ENCODE measurements at places on chromosomes 3 and 15. TPM values are rescaled to one million over a fixed set of nuclear protein-coding genes. Genes with fewer than 3 reads are reported as not detected.

- no peak overlapping the region for H3K4me3 ChIP-seq
- H3K36me3 ChIP-seq: no peaks in the 10 kb centered on the region
- DNase-seq: no peak
- no peaks in the 10 kb centered on the region for H3K4me1 ChIP-seq
These were observed 56.0 kb downstream of the RPLP1 start for GRCh38 chr15:69508659-69509058.

GRCh38 chr3:22089284-22089683, 338.3 kb upstream of the ZNF385D start:
- no peaks in the 10 kb centered on the region for H3K36me3 ChIP-seq
- H3K27me3 ChIP-seq: no peaks in the 10 kb centered on the region
- no peak overlapping the region for H3K27ac ChIP-seq
- H3K4me1 ChIP-seq: no peaks in the 10 kb centered on the region
- no peak for DNase-seq

GRCh38 chr3:183192650-183193300, 30.2 kb upstream of the LAMP3 start:
- no peak for DNase-seq
- no peak overlapping the region for H3K4me3 ChIP-seq
- H3K4me1 ChIP-seq: no peaks in the 10 kb centered on the region
- H3K27ac ChIP-seq: no peak overlapping the region

- H3K27me3 ChIP-seq: no peaks in the 10 kb centered on the region
- DNase-seq: no peak
- no peak overlapping the region for H3K27ac ChIP-seq
- no peak overlapping the region for H3K4me3 ChIP-seq
- H3K36me3 ChIP-seq: no peaks in the 10 kb centered on the region
- no peaks in the 10 kb centered on the region for H3K4me1 ChIP-seq
These were observed 670 bp upstream of the ISLR start for GRCh38 chr15:74172701-74173379.

The KLHL40 gene
- polyA plus RNA-seq: not detected

- DNase-seq: no peak
- H3K36me3 ChIP-seq: no peaks in the 10 kb centered on the region
- no peak overlapping the region for H3K27ac ChIP-seq
These were observed 251.2 kb upstream of the VEPH1 start for GRCh38 chr3:157754451-157754850.

The HES1 gene
- not detected for polyA plus RNA-seq

The CCDC54 gene
- not detected for polyA plus RNA-seq

- H3K27me3 ChIP-seq: no peaks in the 10 kb centered on the region
- no peak overlapping the region for H3K27ac ChIP-seq
- H3K4me1 ChIP-seq: no peaks in the 10 kb centered on the region
- H3K36me3 ChIP-seq: no peaks in the 10 kb centered on the region
These were observed 33.4 kb downstream of the LEKR1 start for GRCh38 chr3:156859578-156859977.

GRCh38 chr15:68642491-68642845, 63.7 kb downstream of the CORO2B start:
- H3K4me1 ChIP-seq: no peaks in the 10 kb centered on the region
- H3K27ac ChIP-seq: no peak overlapping the region
- no peak overlapping the region for H3K4me3 ChIP-seq
- no peaks in the 10 kb centered on the region for H3K36me3 ChIP-seq
- peaks cover 2% of the 10 kb centered on the region for H3K27me3 ChIP-seq
- DNase-seq: no peak

- H3K4me3 ChIP-seq: no peak overlapping the region
- H3K27ac ChIP-seq: no peak overlapping the region
- no peak for DNase-seq
- no peaks in the 10 kb centered on the region for H3K36me3 ChIP-seq
- no peaks in the 10 kb centered on the region for H3K27me3 ChIP-seq
- no peaks in the 10 kb centered on the region for H3K4me1 ChIP-seq
These were observed 197.2 kb upstream of the RBMS3 start for GRCh38 chr3:29083676-29084075.

- H3K4me3 ChIP-seq: no peak overlapping the region
- H3K36me3 ChIP-seq: no peaks in the 10 kb centered on the region
- no peak overlapping the region for H3K27ac ChIP-seq
- no peaks in the 10 kb centered on the region for H3K27me3 ChIP-seq
- no peak for DNase-seq
- H3K4me1 ChIP-seq: no peaks in the 10 kb centered on the region
These were observed 139.3 kb downstream of the SOX2 start for GRCh38 chr3:181851063-181851462.

The GP5 gene
- polyA plus RNA-seq: 0.41 TPM

DNA sequence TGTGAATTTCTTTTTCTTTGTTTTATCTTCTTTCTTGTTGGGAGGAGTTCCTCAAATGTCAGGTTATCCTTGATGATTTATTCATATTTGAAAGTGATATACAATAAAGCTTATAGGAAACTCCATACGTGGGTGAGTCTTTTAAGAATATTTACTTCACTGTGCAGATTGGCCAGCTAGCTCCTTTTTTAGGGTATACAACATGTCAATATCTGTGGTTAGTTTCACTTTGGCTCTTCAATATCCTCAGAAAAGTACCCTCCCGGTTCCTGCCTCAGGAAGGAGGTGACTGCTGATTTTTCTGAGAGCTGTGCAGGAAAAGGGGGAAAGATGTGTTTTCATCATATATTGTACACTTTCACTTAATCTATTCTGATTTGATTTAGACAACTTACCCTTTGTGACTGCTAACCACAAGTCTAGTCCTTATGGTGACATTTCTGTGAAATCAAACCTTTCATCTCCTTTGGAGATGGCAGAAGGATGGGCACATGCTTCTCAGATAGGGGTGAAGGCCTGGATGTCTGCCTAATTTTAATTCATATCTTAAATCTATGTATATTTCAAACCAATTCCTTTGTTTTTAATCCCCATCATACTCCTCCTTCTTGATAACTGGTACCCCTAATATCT, 98.2 kb upstream of the NECTIN3 start:
- no peaks in the 10 kb centered on the region for H3K4me1 ChIP-seq
- no peak for DNase-seq
- no peak overlapping the region for H3K27ac ChIP-seq
- no peak overlapping the region for H3K4me3 ChIP-seq
- H3K36me3 ChIP-seq: no peaks in the 10 kb centered on the region
- peaks cover 3% of the 10 kb centered on the region for H3K27me3 ChIP-seq

DNA sequence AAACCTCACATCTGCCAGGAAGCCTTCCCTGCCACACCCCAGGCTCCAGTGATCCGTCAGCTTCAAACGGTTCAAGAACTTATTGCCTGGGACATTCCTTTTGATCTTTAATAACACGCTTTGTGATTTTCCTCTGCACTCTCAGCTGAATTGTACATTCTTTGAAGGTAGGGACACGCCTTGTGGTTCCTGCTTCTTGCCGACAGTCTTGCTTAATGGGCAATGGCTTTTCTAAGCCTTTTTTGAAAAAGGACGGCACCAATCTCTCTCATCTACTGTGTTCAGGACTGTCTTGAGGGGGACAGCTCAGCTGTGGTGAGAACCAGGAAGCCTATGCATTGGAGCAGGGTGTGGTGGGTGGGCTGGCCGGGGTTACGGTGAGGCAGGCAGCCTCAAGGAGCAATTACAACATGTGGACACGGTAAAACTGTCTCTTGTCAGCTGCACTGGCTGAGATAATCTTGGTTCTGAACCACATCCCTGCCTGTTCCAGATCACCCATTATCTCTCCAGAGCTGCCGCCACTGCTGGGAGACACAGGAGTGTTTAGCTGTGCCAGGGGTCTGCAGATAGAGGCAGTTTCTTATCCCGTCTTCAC, 46.0 kb upstream of the GLCE start:
- no peak overlapping the region for H3K4me3 ChIP-seq
- H3K36me3 ChIP-seq: no peaks in the 10 kb centered on the region
- no peaks in the 10 kb centered on the region for H3K27me3 ChIP-seq
- no peak for DNase-seq
- H3K27ac ChIP-seq: no peak overlapping the region

The NOX5 gene
- polyA plus RNA-seq: not detected

GRCh38 chr3:155404486-155404885, 111.0 kb upstream of the STRIT1 start:
- no peak overlapping the region for H3K4me3 ChIP-seq
- no peaks in the 10 kb centered on the region for H3K4me1 ChIP-seq
- H3K27ac ChIP-seq: no peak overlapping the region

The C3orf85 gene
- not detected for polyA plus RNA-seq

GRCh38 chr3:34207806-34208205, 409.4 kb downstream of the PDCD6IP start:
- no peak for DNase-seq
- H3K27me3 ChIP-seq: no peaks in the 10 kb centered on the region
- H3K36me3 ChIP-seq: no peaks in the 10 kb centered on the region
- H3K4me3 ChIP-seq: no peak overlapping the region
- H3K27ac ChIP-seq: no peak overlapping the region
- H3K4me1 ChIP-seq: no peaks in the 10 kb centered on the region

DNA sequence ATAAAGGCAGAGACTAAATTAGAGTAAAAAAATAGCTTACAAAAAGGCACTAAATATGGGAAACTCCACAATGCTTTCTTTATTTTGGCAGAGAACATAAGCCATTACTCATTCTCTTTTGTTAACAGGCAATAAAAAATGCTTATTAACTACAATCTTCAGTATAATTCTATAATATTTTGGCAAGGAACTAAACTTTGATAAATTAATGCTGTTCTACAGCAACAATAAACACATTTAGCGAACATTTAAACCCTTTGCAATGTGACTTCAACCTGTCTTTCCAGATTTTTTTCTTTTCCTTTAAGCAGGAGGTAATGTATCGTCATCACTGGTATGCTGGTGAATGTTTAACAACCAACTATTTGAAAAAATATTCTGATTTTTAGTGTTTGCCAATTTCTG, 42.2 kb upstream of the POU1F1 start:
- H3K27me3 ChIP-seq: no peaks in the 10 kb centered on the region
- no peaks in the 10 kb centered on the region for H3K36me3 ChIP-seq
- H3K4me3 ChIP-seq: no peak overlapping the region
- no peaks in the 10 kb centered on the region for H3K4me1 ChIP-seq
- H3K27ac ChIP-seq: no peak overlapping the region
